ENCODE measurements at places on chromosomes 6 and 20.

DNA sequence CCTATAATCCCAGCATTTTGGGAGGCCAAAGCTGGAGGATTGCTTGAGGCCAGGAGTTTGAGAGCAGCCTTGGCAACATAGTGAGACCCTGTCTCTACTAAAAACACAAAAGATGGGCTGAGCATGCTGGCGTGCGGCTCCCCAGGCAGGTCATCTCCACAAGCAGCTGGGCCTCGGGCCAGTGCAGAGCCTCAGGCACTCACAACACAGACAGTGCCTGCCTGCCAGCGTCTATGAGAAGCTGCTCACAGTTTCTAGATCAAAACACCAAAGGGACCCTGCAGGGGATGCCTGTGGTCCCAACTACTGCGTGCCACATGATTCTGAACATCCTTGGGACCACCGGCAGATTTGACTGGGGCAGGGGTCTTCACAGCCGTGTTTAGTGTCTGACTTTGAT, 59.4 kb downstream of the GINS1 start:
- no peak for DNase-seq

GRCh38 chr6:12275107-12275506, 15.1 kb upstream of the EDN1 start:
- DNase-seq = no peak

DNA sequence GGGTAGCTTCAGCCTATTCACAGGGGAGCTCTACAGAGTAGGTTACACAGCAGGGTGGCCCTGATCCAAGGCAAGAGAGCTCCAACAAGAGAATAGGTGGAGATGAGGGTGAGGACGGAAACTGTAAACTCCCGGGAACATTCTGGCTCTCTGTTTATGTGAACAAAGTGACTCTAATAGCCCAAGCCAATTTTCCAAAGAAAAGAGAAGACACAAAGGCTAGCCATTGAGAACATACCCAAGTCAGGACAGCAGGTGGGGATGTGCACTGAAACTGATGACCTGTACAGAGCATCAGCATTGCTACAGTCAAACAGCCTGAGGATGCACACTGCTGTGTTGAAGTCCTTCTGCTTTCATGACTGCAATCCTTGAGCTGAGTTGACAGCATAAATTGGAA, 136.0 kb upstream of the TOP1 start:
- DNase-seq = no peak

- no peak for DNase-seq
These were observed 111.2 kb upstream of the BEND6 start for GRCh38 chr6:56843476-56844349.

DNA sequence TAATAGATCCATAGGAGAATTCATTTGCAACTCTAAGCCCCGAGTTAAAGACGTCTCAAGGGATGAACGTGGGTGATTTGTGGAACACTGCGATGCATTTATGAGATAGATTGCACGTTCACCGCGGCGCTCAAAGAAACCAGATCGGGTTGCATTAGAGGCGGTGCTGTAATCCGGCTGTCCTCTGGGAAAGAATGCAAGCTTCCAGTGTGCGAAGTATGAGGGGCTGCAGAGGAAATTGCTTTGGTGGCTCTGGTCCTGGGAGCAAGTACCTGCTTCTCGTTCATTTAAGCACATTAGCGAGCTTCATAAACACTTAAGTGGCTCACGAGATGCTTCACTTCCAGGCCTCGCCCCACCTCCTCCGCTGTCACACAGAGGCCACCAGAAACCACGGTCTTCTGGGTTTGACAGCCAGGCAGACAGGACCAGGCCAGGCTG, 182.3 kb downstream of the CDH4 start:
- no peak for DNase-seq

GRCh38 chr20:7891705-7892104, 48.6 kb downstream of the HAO1 start:
- no peak for DNase-seq

GRCh38 chr6:136378888-136379287, 89.2 kb upstream of the BCLAF1 start:
- DNase-seq = no peak

GRCh38 chr6:159004592-159004991, 4.6 kb upstream of the RSPH3 start:
- DNase-seq = no peak

- no peak for DNase-seq
These were observed 58.8 kb downstream of the REV3L start for GRCh38 chr6:111423960-111424846.

- DNase-seq = no peak
These were observed 131.2 kb downstream of the SH3BGRL2 start for GRCh38 chr6:79762370-79762769.

- DNase-seq = no peak
These were observed 29.0 kb upstream of the DEK start for GRCh38 chr6:18293076-18293904.

DNA sequence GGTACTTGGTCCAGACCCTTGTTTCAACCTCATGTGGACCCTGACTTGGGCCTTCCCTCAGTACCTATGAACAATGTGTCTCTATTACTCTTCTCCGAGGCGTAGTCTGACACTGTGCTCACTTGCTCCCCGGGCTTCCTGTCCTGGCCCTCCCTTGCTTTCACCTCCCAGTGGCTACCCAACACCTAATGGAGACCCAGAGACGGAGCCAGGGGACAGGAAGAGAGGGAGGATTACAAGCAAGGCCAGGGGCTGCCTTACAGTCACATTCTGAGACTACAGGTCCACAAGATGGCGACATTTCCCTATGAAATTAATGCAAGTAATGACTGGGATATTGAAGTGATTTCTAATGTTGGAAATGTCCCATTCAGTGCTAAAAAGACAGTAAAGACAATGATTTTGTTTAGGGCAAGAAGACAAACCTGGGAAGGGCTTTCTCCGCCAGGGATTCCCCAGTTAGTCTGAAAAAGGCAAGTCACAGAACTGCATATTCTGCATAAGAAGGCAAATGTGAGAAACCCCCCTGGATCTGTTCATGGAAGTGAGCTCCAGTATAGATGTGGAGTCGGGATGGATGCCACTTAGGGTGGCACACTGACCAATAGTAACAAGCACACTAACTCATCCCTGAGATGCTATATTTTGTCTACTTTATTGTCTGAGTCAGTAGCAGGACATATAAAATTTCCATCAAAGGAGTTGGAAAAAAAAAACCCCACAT, 44.0 kb upstream of the ZBTB24 start:
- DNase-seq = no peak

GRCh38 chr6:17494177-17494576, 100.8 kb downstream of the CAP2 start:
- DNase-seq = no peak

DNA sequence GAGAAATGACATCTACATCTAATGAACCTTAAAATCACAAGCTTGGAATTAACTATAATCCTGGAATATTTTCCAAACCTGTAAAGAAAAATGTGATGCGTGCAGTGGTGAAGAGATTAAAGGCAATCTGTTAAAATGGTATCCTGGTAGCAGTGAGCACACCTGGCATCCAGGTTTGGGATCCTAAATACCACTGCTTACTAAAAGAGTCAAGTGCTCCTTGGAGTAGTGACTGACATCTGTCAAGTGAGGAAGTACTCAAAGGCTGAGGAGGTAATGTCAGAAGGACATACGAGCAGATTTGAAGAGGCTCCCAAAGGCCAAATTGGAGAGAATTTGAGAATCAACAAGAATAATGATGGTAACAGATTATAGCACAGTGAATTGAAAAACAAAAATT, 32.8 kb downstream of the PCMT1 start:
- no peak for DNase-seq

GRCh38 chr20:23603321-23603720, 2.4 kb downstream of the CST9 start:
- no peak for DNase-seq

DNA sequence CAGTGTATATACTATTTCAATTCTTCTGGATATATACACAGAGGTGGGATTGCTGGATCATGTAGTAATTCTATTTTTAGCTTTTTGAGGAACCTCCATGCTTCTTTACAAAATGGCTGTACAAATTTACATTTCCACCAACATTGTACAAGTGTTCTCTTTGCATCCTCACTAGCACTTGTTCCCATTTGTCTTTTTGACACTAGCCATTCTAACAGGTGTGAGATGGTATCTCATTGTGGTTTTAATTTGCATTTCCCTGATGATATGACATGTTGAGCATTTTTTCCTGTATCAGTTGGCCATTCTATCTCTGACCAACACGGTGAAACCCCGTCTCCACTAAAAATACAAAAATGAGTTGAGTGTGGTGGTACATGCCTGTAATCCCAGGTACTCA, 68.1 kb upstream of the PMEPA1 start:
- DNase-seq = no peak

DNA sequence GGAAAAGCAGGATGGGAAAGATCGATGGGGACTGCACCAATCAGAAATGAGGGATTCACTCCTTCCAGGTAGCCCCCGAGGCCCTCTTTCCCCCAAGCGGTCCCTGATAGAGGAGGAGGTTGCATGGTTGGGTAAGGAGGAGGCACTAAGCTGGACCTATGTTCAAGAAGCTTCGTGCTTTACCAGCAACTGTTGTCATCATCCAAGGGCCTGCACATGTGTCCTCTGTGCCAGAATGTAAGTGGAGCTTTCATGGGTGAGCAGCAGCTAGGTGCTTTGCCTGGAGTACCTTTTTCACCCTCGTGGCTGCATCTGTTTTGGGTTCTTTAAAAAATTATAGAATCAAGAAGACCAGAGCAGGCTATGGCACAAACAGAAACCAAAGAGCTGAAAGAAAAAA, 54.0 kb downstream of the GMPR start:
- DNase-seq = no peak

DNA sequence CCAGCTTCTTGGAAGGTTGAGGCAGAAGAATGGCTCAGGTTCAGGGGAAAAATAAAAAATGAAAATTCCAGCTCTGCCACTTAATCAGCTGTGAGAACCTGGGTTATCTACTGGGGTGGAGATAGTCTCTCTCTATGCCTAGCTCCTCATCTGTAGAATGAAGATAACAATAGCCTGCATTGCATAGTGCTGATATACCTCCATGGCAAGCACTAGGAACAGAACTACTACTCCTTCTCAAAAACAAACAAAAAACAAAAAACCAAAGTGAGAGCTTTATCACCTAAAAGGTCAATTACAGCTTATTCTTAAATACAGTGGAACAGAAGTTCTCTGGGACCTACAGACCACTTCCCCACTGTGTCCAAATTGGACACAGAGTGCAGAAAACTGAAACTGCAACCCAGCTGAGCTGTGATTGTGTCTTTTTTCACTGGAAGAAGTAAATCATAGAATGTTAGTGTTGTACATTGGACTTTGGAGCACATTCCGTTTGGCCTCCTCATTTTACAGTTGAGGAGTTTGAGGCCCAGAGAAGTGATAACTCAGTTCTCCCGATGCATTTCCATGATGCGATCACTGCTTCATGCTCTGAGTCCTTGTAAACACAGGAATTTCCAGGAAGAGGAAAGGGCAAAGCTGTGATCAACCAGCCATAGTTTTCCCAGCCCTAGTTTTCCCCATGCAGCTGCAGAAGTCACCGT, 23.3 kb downstream of the MTFR2 start:
- no peak for DNase-seq

GRCh38 chr6:37273690-37274089, 15.7 kb upstream of the TMEM217 start:
- DNase-seq = no peak

- no peak for DNase-seq
These were observed 12.7 kb upstream of the EFHC1 start for GRCh38 chr6:52407467-52407866.

DNA sequence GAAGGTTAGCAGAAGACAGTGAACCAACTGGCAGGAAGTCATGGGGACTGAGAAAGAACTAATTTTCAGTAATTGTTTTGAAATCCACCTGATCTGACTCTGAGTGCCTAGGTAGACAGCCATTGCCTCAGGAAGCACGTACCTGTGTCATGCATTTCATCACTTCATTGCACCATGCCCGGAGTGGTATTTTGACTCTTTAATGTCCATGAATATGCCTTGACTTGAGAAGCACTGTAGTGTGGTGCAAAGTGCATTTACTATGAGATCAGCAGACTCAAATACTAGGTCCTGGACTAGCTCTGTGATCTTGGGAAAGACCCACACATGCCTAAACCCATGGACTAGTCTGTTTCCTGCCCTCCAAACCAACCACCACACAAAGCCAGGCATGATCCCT, 370.9 kb upstream of the MARCKS start:
- no peak for DNase-seq

DNA sequence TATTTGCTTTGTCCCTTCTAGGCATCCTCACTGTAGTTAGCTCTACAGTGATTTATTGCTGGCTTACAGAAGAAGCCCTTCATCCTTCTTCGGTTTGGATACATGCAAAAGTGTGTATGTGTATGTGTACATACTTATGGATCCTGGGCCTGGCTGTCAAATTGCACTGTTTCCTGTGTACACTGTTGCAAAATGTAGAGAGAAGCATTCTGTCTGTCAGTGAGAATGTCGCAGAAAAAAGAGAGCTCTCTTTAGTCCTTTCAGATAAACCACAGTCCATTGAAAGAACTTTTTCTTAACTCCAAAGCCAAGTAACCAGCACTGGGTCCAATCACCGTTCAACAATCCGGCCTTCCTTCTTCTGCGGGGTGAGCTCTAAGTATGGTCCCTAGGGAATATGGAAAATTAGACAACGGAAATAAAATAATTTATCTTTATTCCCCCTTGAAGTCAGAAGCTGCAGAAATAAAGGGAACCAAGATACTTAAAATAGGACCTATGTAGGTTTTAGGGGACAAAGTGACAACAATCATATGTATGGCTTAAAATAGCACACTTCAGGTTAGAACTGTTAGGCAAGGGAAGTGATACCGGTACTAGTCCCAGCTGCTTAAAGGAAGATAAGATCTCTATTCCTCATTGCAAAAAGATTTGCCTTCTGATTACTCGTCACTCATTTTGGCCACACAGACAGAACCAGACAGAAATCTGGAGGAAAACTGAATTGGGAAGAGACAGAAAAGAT, 107.0 kb downstream of the CD83 start:
- no peak for DNase-seq

- no peak for DNase-seq
These were observed 141.6 kb downstream of the TRIM27 start for GRCh38 chr6:28782113-28782673.

DNA sequence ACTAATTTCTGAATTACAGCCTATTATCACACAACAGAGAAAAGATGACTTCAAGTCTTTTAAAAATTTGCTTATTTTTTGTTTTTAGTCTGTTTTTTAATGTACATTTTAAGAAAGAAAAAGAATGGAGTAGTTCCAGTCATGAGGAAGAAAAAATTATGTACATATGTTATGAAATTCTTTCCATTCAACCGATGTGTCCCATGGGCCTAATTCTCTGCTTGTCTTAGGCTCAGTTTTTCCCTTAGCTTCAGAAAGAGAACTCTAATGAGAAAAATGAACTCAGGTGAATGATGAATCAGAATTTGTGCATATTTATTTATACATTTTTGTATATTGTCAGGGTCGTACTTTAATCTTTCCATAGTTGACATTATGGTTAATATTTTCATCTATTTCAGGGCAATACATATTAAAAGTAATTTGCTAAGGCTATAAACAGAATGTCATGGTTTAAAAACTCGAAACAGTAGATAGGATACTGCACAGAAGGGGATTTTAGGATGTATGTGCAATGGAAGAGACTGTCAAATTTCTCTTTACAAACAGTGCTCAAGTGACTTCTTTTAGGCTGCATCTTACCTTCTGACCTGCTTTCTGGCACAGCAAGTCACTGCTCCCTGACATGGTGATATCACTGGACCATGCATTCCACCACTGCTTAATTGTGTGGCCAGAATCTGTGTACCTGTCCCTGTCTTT, 153.1 kb downstream of the EPHA7 start:
- no peak for DNase-seq

- no peak for DNase-seq
These were observed 184.0 kb downstream of the GPX5 start for GRCh38 chr6:28709478-28710349.

Measured in esophagus squamous epithelium (tissue), 5 donors.